GM23248 (cell line): ENCODE measurements at places on chromosomes 6 and 20. TPM values are rescaled to one million over a fixed set of nuclear protein-coding genes. Genes with fewer than 3 reads are reported as not detected.
A peak's percentile ranks its signal among the peaks of the same experiment; 100 is the strongest.

TINAG gene
- not detected in 2 replicates for total RNA-seq

GNAS-AS1 gene
- total RNA-seq = 0.25 and 0.97 TPM in 2 replicates

- no peak for DNase-seq
Measured at GRCh38 chr6:43240950-43241349, 2.3 kb upstream of the TTBK1 start.

CAP2 gene
- total RNA-seq = 4.8 and 9.9 TPM in 2 replicates

GRCh38 chr6:30615958-30616810, 859 bp downstream of the PPP1R10 start:
- peak; percentile 62 for DNase-seq

C20orf144 gene
- total RNA-seq = 0.63 TPM in 1 of 2 replicates, not detected in the other

- peak; percentile 97 for DNase-seq
Measured at GRCh38 chr6:136289327-136289578, 393 bp downstream of the BCLAF1 start.

EEF1A2 gene
- total RNA-seq = 0.43 TPM in 1 of 2 replicates, not detected in the other

DNA sequence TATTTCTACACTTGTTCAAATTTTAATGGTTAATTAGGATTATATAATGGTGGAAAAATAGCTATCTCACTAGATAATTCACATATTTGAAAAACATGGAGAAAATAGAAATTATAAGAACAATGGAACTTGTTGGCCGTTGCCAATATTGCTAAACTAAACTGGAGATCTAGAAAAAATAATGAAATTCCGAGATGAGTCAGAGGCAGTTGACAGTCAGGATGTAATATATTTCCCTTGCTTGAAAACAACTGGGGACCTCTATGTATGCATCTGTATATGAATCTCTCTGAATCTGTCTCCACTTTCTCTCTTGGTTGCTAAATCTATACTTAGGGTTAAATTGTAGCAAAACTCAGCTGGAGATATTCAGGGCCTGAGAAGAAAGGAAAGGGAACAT, 1108.2 kb upstream of the GJE1 start:
- DNase-seq = peak; percentile 1

DNA sequence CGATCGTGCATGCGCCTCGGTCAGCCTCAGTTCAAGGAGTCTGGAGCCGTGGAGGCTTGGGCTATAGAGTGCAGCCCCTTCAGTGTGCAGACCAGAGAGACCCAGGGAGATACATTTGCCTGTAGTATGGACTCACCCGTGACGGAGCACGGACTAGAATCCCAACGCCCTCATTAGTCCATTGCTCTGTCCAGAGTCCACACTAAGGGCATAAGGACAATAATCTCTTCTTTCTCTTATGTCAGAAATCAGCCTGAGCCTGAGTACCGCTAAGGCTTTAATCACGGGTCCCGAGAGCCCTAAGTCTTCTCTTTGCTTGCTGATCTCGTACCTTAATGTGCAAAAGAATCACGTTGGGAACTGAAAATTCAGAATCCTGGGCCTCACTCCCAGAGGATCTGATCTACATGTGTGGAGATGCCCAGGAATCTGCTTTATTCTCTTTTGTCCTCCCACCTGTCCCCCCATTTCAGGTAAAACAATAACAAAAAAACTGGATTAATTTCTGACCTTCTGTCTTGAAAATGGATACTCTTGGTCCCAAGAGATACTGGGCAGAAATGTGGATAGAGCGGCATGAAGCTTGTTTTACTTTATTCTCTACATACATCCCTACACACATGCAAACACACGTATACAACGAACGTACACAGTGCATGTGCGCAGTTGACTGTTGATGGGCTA, 671 bp downstream of the BPHL start:
- peak; percentile 67 for DNase-seq

SLA2 gene
- not detected in 2 replicates for total RNA-seq

DNA sequence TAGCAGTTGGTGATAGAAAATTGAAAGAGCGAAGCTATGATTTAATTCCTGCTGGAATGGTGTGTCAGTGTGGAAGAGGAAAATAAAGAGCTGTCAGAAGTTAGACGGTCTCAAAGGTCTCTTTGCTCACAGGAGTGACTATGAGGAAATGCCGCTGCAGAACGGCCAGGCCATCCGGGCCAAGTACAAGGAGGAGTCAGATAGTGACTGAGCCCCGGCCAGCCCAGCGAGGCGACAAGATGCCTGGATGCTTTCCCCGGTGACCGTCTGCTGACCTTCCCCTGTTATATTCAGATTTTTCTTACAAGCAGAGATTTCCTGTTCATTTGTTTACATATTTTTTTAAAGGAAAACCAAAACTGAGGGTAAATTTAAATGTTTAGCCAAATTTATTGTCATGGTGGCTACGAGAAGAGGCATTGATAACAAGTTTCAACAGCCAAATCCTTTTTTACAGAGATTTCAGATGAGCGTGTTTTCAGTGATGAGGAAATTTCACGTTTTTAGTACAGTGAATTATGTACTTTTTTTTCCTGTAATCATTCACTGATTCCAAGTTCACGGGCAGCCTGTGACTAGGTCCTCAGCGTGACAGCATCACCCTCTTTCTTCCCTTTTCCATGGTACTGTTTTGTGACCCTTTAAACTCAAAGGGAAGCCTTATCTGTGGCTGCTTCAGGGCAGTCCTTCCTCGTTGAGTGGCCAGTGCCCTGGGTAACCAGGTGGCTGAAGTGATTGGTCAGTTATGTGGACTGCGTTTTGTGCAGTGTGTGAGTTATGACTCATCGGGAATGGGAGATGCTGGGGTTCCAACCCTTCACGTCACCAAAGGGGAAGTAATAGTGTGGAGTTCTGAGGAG, 12.6 kb downstream of the DYNLT1 start:
- peak; percentile 90 for DNase-seq

- DNase-seq = no peak
Measured at GRCh38 chr6:58073263-58073662, 755.8 kb downstream of the PRIM2 start.

DNA sequence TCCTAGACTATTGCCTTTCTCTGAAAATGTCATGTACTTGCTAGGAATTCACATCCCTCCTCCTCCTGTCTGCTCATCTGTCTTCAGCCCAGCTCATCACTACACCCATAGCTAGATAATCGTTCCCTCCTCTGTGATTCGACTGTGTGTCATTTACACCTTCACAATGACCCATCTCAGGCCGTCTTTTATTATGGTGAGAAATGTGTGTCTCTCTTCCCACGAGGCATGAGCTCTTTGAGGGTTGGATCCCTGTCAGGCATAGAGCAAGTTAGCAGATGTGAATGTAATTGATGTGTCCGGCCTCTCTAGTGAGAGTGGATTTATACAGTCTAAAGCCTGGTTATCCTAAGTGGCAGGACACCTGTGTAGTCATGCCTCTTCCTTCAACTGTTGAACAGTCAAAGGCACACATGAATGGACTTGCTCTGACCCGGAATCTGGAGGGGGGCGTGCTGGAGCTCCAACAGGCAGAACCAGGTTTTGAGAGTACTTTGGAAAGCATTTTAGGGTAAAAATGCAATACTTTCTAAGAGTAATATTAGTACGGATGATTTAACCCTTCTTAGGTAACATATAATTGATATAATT, 182.1 kb downstream of the UTRN start:
- peak; percentile 35 for DNase-seq

PNPLA1 gene
- total RNA-seq = not detected in 2 replicates

DNA sequence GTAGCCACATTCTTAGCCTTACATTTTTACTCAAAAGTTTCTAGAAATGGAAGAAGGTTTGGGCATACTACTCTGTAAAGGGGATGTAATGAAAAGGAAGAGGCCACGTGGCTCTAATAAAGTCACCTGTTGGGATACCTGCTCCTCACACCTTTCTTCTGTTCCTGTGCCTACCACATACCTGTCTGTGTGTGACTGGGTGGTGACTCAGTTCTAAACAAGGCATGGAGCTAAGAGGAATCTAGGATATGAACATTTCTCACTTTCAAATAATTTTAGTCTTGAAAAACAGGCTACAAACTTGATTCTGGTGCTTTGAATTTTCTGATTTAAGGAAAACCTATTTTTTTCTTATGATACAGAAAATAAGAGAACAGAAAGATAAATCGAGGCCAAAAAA, 363.6 kb downstream of the RFPL4B start:
- no peak for DNase-seq

DNA sequence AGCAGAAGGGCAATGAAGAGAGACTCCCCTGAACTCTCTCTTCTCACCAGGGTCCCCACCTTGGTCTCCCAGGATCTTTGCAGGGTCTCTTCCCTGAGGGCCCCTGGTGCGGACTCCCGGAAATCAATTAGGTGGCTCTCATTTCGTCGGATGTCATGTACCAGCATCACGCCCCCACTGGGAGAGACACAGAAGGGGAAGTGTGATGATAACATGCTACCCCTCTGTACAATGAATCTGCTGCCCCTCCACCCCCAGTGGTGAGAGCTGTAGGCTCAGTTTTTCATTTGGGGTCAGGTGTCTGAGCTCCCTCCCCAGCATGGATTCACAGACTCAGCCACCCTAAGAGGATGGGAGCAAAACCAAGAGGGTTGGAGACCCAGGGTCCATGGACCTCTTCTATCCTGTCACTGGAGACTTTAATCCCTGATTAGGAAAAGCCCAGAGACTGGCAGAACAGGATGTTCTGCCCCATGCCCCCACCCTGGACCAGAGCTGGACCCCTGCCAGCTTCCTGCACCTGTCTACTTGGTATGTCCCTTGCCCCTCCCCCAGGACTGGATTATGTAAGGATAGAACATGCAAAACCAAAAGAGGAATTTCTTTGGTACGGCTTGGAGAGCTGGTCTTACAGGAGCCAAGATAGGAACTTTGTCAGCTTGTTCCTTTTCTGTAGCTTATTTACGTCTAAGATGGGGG, 11.1 kb downstream of the GGT7 start:
- DNase-seq = no peak

ZBTB46 gene
- 1.9 and 3.9 TPM in 2 replicates for total RNA-seq

DNA sequence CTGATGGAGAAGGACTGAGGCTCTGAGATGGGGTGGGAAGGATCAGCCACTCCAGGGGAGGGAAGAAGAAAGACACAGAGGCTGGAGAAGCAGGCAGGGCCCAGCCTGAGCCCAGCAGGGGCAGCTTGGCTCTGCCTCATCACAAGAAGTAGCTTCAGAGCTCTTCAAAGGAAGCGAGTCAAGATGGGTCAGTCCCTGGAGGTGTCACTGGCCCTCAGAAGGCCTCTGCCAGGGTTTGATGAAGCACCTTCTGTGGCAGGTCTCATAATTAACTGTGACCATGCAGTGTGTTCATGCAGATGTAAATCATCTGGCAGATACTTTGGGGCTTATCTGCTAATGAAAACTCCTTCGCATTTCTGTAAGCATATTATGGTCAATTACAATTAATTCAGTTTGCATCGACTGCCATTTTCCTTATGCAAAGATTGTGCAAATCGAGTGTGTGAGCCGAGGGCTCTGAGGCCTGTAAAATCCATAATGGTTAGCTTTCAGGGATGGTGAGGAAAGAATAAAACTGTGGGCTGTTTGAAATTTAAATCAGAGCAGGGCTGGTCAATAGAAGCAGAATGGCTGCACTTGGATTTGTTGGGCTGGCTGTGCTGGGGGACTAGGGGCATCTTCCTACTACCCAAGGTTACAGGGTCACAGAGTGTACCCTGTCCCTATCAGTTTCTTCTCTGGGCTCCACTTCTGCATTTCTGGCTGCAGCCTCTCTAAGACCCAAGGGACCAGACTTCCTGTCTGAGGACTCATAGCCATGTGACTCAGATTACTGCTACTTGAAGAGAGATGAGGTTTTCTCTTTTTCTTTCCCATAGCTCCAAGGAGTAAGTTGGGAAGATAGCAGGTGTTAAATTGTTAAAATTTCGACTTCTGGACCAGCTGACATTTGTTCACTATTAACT, 376.6 kb downstream of the DHX35 start:
- peak; percentile 46 for DNase-seq

KCNK5 gene
- not detected in 2 replicates for total RNA-seq

DNA sequence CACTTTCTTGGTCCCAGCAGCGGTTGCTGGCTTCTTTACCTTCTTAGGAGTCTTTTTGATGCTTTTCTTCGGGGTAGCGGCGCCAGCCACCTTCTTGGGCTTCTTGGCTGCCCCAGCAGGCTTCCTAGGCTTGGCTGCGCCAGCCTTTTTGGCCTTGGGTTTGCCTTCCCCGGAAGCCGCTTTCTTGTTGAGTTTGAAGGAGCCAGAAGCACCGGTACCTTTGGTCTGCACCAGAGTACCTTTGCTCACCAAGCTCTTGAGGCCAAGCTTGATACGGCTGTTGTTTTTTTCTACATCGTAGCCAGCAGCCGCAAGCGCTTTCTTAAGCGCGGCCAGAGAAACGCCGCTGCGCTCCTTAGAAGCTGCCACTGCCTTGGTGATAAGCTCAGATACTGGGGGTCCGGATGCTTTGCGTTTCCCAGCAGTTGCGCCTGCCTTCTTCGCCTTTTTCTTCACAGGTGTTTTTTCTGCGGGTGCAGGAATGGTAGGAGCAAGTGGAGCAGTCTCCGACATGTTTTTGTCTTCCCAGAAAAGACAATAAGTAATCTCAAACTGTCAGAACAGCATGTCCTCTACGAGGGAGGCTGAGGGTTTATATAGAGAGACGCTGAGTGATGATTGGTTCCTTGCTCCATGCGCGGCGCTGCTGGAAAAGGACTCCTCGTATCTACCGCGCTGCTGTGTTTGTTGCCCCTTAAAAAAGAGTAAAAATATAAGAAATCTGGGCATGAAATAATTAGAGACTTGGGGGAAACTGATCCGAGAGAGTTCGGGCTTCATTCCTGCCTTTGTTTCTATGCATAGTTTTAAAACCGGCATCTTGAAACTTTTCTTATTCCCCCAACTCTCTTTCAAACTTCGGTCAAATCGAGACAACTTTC, 130.3 kb upstream of the BTN3A2 start:
- DNase-seq = peak; percentile 78

DNA sequence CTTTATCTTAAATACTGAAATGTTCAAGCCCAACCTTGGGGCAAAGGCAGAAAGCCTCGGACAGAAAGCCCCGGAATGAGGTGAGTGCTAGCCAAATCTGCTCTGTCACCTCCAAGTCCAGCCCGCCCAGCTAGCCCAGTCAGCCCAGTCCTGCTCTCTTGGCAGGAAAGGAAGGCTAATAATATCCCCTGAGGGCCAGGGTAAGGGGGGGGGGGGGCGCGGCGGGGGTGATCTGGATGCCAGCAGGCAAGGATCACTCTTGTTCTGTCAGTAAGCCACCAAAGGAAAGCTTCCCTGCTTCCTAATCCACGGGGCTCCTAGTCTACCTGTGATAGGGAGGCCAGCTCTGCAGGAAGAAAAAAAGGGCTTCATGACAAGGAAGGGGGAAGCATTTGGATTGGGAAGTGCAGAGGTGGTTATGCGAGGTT, 1.1 kb downstream of the NDRG3 start:
- peak; percentile 79 for DNase-seq

WFDC2 gene
- not detected in 2 replicates for total RNA-seq
